ENCODE measurements at places on chromosomes 16 and 17.

GRCh38 chr17:82897514-82898249 is 57.9 kb upstream of the ZNF750 start:
- DNase-seq, result no peak

DNA sequence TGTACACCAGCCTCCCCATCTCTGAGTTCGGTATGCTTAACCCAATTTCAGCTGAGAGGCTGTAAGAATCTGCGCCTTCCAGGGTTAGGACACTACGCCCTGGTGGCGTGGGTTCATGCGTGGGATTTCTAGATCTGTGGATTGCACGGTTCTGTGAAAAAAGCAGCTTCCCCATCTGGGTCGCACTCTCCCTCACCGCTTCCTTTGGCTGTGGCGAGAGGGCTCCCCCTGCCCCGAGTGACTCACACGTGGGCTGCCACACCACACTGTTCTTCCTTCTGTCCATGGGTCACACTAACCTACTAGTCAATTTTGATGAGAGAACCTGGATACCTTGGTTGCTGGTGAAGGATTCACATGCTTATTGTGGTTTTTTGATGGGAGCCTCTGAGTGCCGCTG is 256.0 kb upstream of the MAF start:
- no peak for DNase-seq

GRCh38 chr17:7416323-7416722 is 3.8 kb upstream of the SPEM1 start:
- no peak for DNase-seq

GRCh38 chr16:57616876-57617275 is 11.6 kb upstream of the ADGRG1 start:
- DNase-seq, result no peak

GRCh38 chr16:23694644-23695373 is 16.1 kb downstream of the PLK1 start:
- DNase-seq, result no peak

GRCh38 chr16:88012360-88012759 is 61.1 kb downstream of the BANP start:
- no peak for DNase-seq

DNA sequence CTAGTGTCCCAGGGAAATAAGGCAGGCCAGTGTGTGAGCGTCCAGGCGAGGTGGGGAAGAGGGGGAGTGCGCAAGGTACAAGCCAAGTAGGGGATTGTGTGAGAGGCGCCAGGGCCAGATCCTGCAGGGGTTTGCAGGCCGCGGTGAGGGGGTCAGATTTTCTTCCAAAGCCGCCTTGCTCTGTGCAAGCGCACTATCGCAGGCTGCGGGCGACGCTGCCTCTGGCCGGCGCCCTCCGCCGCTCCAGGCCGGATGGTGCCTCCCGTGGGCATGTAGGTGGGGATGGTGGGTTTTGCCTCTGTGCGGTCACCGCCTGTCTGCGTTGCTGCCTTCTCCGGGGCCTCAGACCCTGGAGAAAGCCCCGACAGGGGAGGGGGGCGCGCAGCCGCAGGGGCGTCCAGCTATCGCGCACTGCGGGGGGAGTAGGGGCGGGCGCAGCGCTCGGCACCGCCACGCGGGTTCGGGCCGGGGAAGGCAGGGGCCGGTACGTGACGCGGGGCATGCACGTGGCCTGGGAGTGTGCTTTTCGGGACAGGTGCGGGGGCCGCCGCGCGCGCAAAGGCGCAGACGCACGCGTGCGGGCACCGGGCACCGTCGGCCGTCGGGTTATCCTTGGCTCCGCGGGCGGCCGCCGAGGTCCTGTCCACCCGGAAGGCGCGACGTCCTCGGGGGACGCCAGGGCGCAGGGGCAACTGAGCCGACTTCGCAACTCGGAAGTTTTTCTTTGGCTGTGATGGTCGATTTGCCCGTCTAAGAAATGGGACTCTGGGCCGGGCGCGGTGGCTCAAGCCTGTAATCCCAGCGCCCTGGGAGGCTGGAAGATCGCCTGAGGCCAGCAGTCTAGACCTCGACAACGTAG is 1.1 kb upstream of the HAPSTR1 start:
- peak; percentile 46 for DNase-seq

- DNase-seq, result no peak
Observed at GRCh38 chr16:19757762-19758595, 39.9 kb downstream of the IQCK start.

- DNase-seq, result peak; percentile 49
Observed at GRCh38 chr17:14303343-14304221, 2.7 kb downstream of the HS3ST3B1 start.

DNA sequence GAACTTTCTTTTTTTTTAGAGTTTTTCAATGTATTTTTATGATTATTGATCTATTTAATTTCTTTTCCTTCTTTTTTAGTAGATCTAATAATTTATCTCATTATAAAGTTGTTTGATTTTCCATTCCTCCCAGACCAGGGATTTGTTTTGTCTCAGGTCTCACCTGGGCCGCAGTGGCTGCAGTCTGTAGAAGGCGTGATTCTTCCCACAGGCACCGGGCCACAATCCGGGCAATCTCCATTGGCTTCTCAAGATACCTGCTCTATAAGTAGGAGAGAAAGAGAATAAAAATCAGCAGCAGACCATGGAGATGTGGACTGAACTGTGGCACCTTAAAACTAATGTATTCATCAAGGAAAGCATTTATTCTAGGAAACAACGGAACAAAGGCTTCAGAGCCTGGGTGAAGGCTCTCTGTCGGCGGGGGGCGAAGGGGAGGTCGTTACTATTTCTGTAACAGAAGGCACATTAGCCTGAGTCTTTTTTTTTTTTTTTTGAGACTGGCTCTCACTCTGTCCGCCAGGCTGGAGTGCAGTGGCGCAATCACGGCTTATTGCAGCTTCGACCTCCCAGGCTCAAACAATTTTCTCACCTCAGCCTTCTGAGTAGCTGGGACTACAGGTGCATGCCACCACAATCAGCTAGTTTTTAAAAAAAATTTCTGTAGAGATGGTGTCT is 42.7 kb downstream of the STAT3 start:
- DNase-seq, result no peak

GRCh38 chr17:82939621-82940135 is 99.9 kb upstream of the ZNF750 start:
- DNase-seq, result no peak

- DNase-seq, result no peak
Observed at GRCh38 chr17:50423553-50424159, 2.4 kb upstream of the ACSF2 start.

GRCh38 chr17:34499576-34499975 is 79.8 kb upstream of the TMEM132E start:
- DNase-seq, result no peak

DNA sequence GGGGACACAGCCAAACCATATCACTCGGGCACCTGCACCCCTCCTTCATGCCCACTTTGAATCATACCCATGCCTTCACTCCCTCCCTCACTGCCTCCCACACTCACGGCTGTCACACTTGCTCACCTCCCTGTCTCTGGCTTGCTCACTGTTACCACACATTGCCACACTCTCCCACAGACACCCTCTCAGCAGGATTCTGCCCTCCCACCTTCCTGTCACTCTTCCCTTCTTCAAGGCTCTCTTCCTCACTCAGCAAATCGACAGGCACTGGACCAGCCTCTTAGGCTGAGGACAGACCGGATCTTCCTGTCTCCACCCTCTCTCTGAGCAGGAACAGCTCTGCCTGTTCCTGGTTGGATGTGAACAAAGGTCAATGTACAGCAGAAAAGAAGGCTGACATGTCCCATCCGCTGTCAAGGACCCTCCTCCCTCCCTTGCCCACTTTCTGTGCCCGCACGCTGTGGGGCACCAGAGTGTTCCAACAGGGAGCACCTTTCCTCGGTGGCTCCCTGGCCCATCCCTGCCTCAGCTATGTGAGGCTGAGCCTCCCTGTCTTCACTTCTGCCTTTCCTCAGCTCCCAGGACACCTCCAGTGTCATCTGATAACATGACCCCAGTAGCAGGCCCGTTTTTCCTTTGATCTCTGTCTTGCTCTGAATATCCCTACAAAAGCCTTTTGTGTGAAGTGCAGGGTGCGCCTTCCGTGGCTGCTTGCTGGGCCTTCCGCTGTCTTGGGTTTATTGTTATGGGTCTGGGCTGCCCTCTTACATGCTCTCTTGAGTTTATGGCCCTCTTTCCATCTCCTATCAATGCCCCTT is 47.0 kb downstream of the CCDC182 start:
- peak; percentile 34 for DNase-seq

GRCh38 chr17:47733674-47734410 is 806 bp downstream of the TBX21 start:
- DNase-seq, result no peak

- DNase-seq, result no peak
Observed at GRCh38 chr16:30541502-30542329, 7.1 kb upstream of the ZNF747 start.

GRCh38 chr17:63697341-63698286 is 2.3 kb downstream of the LIMD2 start:
- DNase-seq, result peak; percentile 66

DNA sequence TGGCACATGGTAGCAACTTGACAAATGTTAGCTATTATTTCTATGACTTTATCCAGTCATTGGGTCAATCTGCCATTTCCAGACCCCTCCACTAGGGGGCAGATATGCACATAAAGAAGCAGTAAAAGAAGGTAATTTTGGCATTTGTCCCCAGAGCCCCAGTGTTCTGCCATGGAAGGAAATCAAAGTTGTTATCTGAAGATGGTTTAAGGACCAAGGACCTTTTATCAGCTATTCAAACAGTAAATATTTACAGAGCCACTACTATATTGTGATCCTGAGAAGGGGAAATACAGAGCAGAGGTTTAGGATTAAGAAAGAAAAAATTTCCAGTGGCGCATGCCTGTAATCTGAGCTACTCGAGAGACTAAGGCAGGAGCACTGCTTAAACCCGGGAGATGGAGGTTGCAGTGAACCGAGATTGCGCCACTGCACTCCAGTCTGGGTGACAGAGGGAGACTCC is 20.0 kb downstream of the TRAF4 start:
- DNase-seq, result peak; percentile 67

DNA sequence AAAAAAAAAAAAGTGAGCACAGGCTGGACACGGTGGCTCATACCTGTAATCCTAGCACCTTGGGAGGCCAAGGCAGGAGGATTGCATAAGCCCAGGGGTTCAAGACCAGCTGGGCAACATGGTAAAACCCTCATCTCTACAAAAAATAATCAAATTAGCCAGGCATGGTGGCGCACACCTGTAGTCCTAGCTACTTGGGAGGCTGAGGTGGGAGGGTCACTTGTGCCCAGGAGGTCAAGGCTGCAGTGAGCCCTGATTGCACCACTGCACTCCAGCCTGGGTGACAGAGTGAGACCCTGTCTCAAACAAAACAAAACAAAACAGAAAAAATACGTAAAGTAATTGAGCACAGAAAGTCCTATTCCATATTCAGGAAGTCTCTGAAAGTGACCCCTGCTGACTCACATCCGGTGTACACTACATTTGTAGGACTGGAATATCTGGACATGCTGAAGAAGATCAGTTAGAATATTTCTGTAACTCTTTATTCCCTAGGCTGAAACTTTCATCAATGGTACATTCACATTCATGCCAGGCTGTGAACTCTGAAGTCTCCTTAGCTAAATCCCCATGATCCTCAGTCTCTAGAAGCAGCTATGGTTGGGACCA is 66.0 kb upstream of the HAS3 start:
- no peak for DNase-seq

DNA sequence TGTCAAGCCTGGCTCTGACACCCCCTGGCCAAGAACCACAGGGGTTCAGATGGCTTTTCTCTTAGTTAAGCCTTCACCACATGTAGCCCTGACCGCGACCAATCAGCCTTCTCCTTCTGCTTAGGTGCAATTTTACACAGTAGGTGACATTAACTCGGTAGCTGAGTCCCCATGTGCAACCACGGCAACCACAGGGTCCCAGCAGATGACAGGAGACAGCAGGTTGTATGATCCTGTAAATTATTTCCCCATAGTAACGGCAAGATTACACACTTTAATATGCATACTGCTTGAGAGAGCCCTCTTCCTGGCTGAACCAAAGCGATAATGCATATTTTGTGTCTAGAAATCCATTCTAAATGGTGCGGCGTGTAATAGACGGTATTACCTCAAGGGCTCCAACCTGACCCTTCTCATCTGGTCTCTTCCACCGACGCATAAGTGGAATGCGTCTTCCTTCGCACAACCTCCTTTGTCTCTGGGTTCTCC is 458.7 kb upstream of the ZFHX3 start:
- DNase-seq, result no peak

- DNase-seq, result no peak
Observed at GRCh38 chr17:44084131-44084538, 13.6 kb downstream of the G6PC3 start.

GRCh38 chr16:88651276-88651988 is 579 bp upstream of the CYBA start:
- peak; percentile 64 for DNase-seq
